Activated T-cell treated with anti-CD3 and anti-CD28 coated beads for 4 hours (primary cell): ENCODE measurements at places on chromosomes 5 and 9.
A peak's percentile ranks its signal among the peaks of the same experiment; 100 is the strongest.

- no peak for DNase-seq
These were observed 26.5 kb downstream of the CDKN2A start for GRCh38 chr9:21967702-21968101.

GRCh38 chr5:138905541-138905940 lies 30.4 kb upstream of the LRRTM2 start:
- no peak for DNase-seq

- DNase-seq: no peak
These were observed 48.3 kb downstream of the EHMT1 start for GRCh38 chr9:137666955-137667670.

GRCh38 chr5:53987101-53987500 lies 323.3 kb downstream of the ARL15 start:
- no peak for DNase-seq

DNA sequence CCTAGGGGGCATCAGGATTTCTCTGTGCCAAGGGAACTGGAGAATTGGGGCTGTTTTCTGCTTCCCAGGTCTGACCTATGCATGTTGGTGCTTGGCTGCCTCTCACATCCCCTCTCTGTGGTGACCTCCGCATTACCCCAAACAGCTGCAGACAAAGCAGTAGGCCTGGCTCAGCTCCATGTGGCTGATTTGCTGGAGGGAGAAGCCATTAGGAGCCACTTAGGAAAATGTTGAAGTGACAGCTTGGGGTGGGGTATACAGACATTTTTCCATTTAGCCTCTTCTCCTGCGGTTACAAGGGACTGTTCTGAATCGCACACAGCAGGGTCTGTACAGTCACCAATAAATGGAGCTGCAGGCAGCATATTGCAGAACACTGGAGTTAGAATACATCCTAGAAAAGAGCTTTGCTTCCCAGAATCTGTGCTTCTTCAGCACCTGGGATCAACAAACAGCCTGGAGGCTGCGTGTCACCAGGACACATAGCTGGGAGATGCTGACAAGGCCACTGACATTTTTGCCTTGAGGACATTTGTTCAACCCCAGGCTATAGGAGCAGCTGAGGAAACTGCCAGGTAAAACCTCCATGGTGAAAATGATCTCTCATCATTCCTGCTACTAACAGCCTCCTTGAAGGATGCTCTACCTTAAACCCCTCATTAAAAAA lies 335.3 kb downstream of the DIRAS2 start:
- no peak for DNase-seq

DNA sequence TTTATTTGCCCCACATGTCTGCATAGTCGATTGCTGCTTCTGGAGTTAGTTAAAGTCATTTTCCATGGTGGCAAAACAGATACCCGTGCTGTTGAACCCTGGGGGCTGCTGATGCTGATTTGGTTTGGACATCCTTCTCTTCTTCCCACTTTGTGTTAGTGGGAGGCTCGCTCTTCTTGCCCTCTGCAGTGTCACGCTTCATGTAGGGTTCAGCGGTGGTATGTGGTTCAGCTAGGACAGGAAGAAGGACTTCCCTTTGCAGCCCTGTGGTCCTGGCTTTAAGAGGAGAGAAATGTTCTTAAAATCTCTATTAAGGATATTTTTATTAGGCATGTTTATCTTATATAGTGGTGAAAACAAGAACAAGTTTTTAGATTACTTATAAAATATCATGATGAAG lies 36.2 kb downstream of the SLC36A1 start:
- DNase-seq: no peak

DNA sequence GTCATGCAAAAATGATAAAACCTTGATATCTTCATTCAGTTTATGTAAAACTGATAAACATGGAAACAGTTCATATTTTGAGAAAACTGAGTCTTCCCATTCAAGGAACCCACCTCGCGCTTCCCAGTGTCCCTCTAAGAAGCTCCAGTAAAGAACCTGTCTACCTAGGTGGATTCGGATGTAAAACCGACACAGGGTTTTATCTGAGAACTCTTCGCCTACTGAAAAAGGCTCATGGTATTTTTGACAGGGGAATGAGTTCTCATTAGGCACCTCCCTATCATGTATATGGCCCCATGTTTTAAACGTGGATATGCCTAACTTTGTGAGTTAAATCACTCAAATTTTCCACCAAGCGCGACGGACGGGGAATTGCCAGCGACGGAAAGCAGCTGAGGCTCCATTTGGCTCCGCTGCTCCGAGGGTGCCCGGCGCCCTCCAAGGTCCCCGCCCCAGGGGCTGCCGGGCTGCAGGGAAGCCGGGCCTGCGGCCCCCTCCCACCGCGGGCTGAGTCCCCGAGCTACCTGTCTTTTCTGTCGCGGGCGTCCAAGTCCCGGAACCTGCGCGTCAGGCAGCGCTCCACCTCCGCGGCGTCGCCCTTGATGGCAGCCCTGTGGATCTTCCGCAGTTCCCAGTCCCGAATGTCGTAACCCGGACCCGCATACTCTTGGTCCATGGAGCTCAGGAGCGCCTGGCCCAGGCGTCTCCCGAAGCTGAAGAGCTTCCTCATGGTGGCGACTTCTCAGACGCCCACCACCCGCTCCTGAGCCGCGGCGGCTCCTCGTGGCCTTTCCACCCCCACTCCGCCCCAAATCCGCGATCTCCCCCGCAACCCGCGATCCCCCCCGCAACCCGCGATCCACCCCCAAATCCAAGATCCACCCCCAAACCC lies 594 bp downstream of the ANKRD18A start:
- DNase-seq: peak; percentile 26

GRCh38 chr9:133067813-133068212 lies 6.0 kb downstream of the CEL start:
- no peak for DNase-seq

DNA sequence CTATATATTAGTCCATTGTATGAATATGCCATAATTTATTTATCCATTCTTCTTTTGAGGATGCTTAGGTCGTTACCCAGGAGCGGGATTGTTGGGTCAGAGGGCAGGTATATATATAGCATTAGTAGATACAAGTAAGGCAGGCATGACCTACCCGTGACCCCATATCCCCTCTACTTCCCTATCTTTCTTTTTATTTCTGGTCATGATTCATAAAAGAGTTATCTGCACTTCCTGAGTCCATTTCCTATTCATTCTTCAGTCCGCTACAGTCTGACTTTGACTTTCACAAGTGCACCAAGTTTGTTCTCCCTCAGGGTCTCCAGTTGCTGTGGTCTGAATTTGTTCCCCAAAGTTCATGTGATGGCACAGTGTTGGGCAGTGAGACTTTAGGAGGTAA lies 6.9 kb downstream of the RHOBTB3 start:
- DNase-seq: no peak
